ENCODE measurements at places on chromosomes 11 and 22.

DNA sequence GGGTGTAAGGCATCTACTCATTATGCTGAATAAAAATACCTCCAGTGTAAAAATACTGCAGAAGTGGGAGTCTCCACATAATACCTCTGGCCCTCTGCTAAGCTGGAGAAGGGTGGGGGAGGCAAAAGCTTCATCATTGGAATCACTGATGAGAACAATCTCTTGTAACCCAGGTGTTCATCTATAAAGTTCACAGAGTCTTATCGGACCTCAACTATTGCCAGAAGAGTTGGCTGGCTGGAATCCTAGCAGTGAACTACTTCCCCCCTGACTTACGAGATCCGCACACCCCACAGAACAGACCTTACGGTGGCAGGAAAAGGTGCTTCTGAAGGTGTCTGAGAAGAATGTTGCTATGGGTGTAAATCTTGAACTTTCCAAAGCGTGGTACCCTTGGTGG is 2.5 kb downstream of the OR8D1 start:
- no peak for DNase-seq

DNA sequence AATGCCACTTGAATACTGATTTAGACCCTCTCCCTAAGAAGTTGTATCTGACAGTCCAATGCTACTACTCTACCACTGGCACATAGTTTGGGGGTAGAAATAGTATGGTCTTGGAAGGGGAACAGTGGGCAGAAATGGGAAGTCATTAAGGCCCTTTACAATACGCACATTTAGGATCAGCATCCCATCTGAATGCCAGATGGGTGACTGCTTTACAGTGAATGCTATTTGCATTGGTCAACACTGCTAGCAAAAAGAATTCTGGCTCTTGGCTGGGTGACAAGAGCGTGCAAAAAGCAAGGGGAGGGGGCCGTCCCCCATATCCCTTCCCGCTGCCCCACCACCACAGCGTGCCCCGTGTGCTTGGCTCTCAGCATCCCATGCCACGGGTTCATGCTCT is 104.7 kb upstream of the BID start:
- DNase-seq, result no peak

DNA sequence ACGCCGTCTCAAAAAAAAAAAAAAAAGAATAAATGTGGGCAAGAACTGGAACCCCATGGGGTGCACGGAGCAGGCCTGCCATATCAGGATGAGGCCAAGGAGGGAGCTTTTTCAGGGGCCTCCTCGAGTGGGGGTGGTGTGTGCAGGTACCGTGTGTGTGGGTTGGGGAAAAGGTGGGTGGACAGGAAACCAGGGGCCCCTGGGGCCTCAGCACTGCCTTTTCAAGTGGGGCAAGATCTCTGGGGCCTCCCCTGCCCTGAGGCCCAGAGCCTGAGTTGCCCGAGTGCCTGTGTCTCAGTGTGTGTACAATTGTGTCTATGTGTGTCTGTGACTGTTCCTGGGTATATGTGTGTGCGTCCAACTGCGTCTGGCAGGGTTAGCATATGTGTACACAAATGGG is 23.8 kb downstream of the TEF start:
- DNase-seq, result no peak

GRCh38 chr22:21948390-21948789 is 4.3 kb downstream of the PPM1F start:
- no peak for DNase-seq

GRCh38 chr11:102422817-102423712 is 29.5 kb downstream of the TMEM123 start:
- DNase-seq, result no peak

- DNase-seq, result no peak
These were observed 28.8 kb upstream of the ETS1 start for GRCh38 chr11:128616161-128616560.

GRCh38 chr11:1117992-1118391 is 39.8 kb upstream of the MUC5AC start:
- DNase-seq, result peak; percentile 8

DNA sequence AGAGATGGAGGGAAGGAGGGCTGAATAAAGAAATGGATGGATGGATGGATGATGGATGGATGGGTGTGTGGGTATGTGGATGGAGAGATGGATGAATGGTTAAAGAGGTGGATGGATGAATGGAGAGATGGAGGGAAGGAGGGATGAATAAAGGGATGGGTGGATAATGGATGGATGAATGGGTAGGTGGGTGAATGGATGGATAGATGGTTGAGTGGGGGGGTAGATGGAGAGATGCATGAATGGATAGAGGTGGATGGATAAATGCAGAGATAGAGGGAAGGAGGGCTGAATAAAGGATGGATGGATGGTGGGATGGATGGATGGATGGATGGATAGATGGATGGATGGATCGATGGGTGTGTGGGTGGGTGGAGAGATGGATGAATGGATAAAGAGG is 71.6 kb downstream of the CDKN1C start:
- no peak for DNase-seq

- DNase-seq, result no peak
These were observed 894.2 kb downstream of the NTM start for GRCh38 chr11:132264616-132265015.

DNA sequence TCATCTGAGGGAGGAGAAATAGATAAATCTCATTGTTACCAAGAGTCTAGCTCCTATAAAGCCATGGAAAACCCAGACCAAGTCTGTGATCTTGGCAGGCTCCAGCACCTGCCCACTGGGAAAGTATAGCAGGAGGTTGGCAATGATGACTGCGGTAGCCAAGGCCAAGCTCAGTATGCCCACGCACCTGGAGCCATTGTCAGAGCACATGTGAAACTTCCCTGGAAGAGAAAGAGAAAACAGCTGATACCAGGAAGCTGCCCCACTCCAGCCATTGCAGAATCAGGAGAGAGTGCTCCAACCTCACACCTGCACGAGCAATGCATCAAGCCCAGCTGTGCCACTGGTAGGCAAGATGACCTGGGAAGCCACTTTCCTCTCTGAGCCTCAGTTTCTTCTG is 62.2 kb upstream of the HEPHL1 start:
- DNase-seq, result no peak

GRCh38 chr11:33636104-33636503 is 64.5 kb downstream of the C11orf91 start:
- no peak for DNase-seq

- DNase-seq, result no peak
These were observed 64.4 kb downstream of the PKNOX2 start for GRCh38 chr11:125228993-125229392.

DNA sequence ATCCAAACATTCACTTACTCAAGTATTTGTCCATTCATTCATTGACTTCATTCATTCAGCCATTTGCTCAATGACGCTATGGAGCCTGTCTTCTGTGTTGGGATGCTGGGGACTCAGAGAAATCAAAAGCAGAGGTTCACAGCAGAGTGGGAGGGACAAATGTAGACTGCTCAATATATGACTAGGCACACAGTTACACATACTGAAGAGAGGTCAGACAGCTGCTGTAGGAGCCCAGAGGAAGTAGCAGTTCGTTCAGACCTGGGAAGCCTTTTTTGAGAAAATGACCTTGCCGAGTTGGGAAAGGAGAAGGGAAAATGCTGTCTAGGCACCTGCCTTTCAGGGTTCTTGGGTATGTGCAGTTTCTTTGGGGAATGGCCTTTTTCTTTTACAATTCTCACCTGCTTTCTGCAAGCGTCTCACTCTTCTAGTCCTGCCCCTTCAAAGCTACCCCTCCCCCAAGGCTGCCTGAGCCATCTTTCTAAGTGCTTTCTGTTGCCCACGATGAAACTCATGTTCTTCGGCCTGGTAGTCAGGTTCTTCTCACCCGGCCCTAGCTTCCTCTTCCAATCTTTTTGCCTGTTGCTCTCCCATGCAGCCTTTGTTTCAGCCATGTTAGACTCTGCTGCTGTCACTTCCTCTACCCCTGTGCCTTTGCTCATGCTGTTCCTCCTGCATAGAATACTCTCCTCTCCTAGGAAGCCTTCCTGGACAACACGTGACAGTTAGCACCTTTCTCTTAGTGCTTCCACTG is 4.2 kb upstream of the UVRAG start:
- DNase-seq, result no peak

DNA sequence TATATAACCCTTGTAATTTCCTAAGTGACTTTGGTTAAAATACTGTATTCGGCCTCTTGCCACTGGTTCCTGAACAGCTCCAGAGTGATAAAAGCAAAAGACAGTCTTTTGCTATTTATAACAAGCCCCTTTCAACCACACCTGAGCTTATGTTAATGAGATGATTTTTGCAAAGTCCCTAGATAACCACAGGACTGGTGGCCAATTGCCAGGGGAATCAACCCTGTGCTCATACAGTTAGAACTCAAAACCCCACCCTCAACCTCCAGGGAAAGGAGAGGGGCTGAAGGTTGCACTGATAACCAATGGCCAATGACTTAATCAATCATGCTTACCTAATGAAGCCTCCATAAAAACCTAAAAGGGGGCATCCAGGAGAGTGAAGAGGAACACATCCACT is 77.9 kb downstream of the SIK3 start:
- DNase-seq, result no peak

- DNase-seq, result no peak
These were observed 25.3 kb upstream of the PATE1 start for GRCh38 chr11:125720781-125721180.

- peak; percentile 6 for DNase-seq
These were observed 3.5 kb downstream of the DGCR6L start for GRCh38 chr22:20316217-20316843.

DNA sequence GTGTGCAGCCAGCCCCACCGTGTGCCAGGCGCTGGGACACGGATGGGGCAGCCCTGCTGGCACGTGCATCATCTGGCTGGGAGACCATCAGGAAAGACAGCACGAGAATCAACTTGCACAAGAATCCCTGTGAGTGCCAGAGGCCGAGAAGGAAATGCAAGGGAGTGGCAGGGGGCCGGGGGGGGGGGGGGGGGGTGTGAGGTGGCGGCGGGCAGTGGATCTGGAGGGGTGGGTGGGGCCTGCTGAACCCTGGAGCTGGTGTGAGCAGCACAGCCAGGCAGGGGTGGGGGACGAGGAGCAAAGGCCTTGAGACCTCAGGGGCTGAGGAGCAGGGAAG is 14.0 kb upstream of the FLRT1 start:
- DNase-seq, result no peak

GRCh38 chr11:77660947-77661346 is 23.4 kb upstream of the CLNS1A start:
- DNase-seq, result no peak

- no peak for DNase-seq
These were observed 17.1 kb downstream of the ZNRF3 start for GRCh38 chr22:28900379-28900925.

GRCh38 chr22:36213586-36213985 is 12.0 kb upstream of the APOL4 start:
- DNase-seq, result no peak

DNA sequence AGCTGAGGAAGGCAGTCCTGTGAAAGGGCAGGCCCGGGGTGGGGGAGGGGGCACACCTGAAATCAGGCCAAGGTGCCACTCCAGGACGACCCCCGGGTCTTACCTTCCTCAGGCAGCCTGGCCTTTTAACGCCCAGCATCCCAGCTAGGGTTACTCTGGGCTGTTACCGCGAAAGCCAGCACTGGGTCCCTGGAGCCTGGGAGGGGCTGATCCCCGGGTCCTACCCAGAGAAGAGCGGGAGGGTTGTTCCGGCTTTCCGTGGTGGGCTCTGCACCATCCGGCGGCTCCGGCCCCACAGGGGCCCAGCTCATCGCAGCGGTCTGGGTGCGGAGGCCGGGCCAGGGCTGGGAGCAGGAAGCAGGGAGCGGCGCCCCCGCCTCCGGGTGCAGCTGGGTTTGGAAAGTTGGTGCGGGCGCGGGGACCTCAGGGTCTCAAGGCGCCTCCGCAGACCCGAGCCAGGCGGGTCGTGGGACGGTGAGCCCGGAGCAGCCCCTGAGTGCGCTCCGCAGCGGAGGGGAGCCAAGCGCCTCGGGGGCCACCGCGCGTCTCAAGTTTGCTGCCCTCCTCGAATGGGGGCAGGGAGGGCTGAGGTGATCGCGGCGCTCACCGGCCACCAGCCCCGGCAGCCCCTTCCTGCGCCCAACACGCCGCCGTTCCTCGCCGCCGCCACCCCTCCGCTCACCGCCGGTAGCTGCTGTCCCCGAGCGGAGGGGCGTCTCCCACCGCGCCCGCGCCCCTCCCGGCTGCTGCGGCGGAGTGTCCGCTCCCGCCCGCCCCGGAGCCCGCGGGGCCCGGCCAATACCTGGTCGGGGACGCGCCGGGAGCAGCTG is 831 bp downstream of the CHST1 start:
- DNase-seq, result peak; percentile 38

GRCh38 chr11:17828311-17828751 is 93.8 kb downstream of the KCNC1 start:
- no peak for DNase-seq

DNA sequence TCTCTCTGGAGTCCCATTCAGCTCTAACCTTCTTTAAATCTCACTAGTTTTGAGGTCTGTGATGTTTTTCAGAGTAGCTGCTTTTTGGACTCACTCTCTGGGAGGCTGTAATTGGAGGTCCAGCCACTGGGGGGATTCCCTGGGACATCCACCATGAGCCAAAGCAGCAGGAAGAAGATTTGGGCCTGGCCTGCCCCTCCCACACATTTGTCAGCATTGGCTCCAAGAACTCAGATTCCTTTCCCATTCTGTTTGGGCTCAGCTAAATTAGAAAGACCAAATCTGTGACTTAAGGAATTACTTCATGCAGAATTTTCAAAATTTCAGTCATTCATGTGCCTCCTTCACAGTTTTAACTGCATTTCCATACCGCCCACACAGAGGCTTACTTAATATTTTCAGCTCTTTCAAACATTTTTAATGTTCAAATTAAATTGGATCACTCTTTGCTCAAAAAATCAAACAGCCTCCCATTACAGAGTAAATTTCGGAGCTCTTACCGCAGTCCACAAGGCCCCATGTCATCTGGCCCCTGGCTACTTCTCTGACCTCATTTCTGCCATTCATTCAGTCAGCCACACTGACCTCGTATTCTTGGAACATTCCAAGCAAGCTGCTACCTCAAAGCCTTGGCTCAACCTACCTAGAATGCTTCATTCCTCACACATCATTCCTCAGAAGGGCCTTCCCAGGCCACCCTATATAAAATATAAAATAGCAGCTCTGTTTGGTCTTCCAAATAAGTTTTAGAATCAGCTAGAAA is 54.5 kb upstream of the RRAS2 start:
- peak; percentile 64 for DNase-seq

DNA sequence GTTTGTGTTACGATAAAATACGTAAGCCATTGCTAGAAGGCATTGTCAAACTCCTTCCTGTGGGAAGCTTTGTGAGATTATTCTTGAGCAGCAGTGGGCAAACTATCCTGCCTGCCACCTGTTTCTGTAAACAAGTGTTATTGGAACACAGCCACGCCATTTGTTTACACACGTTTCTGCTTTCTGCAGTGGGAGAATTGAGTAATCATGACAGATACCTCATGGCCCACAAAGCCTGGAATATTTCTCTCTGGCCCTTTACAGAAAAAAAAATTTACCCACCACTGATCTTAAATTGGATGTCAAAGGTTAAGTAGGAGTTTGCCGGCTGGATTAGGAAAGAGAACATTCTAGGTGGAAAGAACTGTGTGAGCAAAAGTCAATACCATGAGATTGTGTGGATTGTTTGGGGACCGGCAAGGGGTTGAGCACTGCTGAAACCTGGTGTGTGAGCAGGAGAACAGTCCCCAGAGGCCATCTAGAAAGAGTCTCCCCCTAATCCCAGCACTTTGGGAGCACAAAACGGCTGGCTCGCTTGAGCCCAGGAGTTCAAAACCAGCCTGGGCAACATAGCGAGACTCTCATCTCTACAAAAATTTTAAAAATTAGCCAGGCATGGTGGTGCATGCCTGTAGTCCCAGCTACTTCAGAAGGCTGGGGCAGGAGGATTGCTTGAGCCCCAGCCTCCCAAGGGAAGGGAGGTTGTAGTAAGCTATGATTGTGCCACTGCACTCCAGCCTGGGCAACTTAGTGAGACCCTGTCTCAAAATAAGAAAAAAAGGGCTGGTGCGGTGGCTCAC is 6.0 kb upstream of the PLA2G6 start:
- no peak for DNase-seq
